ENCODE measurements at places on chromosomes 5 and 9.

GRCh38 chr9:93612796-93613154 is 36.4 kb downstream of the PHF2 start:
- no peak for DNase-seq

DNA sequence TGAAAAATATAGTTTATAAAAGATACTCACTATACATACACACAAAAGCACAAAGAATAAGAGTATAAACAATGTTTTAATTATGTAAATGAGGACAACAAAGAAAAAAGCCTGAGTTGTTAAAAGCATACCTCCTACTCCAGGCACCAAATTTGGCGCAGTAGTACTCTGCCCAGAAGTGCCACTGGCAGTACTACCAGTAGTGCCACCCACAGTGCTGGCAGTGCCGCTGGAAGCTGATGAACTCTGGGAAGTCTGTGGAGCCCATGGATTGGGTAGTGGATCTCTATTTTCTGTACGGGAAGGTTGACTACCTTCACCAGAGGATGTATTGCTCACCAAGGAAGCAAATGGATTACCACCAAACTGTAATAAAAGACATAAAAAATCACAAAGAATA is 30.2 kb downstream of the UBQLN1 start:
- no peak for DNase-seq

DNA sequence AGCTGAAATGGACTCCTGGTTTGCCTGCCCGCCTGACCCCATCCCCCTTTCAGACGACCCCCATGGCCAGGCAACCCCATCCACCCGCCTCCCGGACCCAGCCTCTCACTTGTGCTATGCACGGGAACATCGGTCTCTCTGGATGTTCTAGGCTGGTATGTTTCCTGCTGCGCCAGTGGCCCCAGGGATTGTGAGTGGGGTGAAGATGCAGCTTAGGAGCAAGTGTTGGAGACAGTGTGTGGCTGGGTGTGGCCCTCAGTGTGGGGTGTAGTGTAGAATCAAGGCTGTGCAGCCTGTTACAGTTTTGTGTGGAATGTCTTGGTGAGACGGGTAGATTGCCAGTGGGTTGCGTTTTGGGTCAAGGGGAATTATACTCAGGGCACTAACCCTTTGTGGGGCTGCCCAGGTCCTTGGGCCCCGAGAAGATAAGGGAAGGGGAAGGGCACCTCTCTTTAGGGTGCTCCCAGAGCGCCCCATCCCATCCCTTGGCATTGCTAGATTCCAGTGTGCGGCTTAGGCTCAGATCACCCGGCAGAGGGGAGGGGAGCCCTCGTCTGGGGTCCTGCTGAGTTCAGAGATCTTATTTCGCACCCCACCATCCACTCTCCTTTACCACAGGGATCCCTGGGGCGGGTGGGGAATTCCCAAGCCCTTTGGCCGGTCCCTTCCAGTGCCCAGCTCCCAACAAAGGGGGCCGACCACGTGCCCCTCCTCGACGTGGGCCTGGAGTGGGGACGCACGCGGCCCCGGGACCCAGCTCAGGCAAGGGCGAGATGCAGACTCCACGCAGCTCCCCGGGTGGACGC is 4.6 kb downstream of the IER5L start:
- DNase-seq = no peak

- DNase-seq = no peak
These were observed 36.8 kb upstream of the STARD4 start for GRCh38 chr5:111548992-111549649.

GRCh38 chr5:156407251-156407650 is 80.3 kb downstream of the SGCD start:
- no peak for DNase-seq
